Hematopoietic multipotent progenitor cell treated with erythropoietin and hydrocortisone succinate and interleukin-3 and kit ligand, for 17 days (in vitro differentiated cells): ENCODE measurements at places on chromosomes 2 and 18.

DNA sequence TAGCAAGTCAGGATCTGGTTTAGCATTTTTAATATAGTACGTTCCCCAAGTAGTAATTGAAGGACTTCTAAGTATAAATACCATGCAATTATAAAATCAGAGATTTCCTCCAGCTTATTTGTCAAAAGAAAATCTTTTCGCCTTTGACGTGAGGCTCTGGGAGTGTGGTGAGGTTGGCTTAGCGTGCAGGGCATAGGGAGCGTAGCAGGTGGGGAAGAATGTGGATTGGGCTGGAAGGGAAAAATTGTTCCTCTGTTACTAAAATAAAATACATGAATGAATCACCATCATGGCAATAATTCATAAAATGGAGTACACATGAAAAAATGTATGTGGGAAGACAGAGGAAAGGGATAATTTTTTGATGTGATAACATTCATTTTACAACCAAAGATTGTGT lies 5.4 kb upstream of the IL1RL2 start:
- no peak for DNase-seq

GRCh38 chr18:55090564-55091188 lies 131.4 kb upstream of the CCDC68 start:
- no peak for DNase-seq

- no peak for DNase-seq
Observed at GRCh38 chr2:172834881-172835280, 99.2 kb downstream of the RAPGEF4 start.

DNA sequence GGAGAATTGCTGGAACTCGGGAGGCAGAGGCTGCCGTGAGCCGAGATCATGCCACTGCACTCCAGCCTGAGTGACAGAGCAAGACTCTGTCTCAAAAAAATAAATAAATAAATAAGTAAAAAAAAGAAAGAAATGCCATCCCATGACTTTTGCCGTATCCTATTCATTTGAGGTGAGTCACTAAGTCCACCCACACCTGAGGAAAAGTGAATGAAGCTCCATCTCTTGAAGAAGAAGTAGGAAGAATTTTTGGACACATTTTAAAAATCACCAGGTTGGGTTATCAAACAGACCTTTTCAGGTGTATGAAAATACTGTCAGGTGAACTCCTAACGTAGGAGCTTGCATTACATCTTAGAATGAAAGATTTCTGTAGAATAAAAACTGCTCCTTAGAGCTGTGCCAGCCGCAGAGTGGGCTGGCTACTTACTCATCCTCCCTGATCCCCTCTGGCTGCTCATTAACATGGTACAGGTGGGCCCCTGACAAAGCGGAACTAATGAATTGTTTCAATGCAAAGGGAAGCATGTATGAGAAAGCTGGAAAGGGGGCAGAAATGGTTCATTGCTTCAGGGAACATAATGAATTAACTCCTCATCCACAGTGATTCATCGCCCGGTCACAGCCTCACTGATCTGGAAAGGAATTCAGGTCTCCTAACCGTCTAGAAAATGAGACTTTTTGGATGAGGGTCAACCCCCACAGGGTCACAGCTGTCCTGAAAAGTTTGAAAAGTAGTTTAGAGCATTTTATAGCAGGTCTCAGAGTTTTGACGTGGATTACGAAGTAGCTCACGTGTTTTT lies 191.4 kb downstream of the SPP2 start:
- DNase-seq = no peak

DNA sequence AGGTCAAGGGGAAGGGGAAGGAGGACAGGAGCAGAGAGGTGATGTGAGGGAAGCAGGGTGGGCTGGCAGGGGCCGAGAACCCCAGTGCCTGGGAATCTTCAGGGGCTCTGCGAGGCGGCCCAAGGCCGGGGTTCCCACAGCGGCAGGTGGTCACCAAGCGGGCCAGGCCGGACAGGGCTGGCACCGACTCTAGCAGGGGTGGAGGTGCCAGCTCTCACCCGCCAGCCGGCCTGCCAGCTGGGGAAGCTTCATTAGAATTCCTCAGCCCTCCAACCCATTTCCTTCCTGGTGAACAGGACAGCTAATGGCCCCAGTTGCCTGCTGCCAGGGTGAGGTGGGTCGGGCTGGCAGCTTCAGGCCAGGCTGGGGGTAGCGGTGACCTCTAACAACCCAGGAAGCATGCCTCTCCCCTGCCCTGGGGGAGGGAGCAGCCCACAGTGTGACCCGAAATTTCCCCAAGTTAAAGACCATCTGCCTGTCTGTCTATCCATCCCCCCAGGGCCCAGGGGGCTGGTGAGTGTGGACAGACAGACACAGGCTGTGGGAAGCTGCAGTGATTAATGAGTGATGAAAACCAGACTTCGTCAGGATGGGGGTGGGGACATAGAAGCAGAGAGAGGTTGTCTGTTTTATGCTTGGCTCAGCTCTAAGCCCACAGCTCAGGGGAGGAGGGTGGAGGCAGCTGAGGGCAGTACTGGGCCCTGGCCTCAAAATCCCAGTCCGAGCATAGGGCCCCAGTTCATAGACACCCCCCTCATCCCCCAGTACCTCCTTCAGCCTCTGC lies 144.1 kb downstream of the ZFP36L2 start:
- no peak for DNase-seq

- no peak for DNase-seq
Observed at GRCh38 chr2:8076448-8077342, 605.2 kb upstream of the ID2 start.

- no peak for DNase-seq
Observed at GRCh38 chr18:5529471-5529870, 14.3 kb downstream of the EPB41L3 start.

DNA sequence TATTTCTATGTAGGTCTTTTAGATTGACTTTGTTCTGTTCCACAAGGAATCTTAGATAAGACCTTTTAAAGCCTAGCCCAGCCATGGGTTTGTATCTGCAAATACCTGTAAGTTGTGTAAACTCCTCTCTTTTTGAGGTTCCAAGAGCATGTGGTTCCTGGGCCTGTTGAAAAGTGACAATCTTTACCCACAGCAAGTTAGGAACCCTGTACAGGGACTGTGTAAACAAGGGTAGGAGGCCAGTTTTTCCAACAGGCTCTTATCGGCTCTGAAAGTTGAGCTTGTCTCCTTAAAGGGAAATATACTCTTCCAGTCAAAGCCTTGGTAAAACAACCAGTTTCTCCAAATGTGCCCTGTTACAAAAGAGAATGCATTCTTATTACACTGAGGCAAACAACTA lies 15.3 kb upstream of the ASXL3 start:
- no peak for DNase-seq

DNA sequence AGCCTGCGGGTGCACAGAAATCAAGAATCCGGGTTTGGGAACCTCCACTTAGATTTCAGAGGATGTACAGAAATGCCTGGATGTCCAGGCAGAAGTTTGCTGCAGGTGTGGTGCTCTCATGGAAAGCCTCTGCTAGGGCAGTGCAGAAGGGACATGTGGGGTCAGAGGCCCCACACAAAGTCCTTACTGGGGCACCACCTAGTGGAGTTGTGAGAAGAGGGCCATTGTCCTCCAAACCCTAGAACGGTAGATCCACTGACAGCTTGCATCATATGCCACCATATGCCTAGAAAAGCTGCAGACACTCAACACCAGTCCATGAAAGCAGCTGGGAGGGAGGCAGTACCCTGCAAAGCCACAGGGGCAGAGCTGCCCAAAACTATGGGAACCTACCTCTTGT lies 833.0 kb downstream of the TMEM182 start:
- no peak for DNase-seq
